ENCODE measurements at places on chromosomes 4 and X.

DNA sequence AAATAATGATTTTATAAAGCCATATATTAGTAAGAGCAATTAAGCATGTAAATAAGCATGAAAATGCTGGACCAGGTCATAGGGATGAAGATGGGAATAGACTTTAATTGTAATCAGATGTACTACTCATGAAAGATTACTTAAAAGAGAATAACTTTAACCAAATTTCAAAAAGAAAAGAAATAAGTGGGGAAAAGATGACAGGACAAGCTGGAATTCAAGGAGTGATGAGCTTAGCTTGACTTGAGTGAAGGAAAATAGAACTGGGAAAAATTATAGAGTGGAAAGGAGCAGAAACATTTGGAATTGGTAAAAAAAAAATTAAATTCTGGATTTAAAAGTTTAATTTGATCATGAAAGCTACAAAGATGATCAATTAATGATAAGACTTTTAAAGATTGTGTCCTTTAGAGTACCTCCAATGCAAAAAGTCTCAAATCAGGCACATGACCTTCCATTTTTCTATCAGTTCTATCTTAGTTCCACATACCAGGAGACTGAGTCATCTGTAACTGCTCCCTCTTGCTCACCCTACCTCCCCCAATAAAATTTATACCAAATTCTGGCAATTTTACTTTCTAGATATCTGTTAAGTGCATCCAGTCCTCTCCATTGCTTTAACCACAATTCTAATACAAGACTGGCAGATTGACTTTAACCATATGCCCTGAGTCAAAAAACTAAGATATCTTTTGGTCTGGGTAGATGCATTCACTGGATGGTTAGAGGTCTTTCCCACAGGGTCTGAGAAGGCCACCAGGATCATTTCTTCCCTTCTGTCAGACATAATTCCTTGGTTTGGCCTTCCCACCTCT lies 56.4 kb upstream of the SLIT2 start:
- no peak for DNase-seq

DNA sequence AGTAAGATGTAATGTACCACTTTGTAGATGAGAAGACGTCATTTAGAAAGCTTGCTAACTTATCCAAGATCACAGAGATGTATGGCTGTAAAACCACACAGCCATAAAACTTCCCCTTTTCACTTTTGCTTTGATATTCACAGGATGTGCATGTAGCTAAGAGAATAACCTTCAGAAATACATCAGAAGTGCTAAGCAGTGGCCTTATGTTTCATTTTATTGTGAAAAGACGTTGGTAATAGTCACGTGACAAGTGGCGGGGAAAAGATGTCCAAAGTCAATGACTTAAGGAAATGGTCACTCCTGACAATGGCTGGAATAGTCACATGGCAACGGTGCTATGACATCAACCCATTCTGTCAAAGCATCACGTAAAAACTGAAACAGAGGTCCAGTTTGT lies 12.9 kb upstream of the WDR17 start:
- DNase-seq: no peak

DNA sequence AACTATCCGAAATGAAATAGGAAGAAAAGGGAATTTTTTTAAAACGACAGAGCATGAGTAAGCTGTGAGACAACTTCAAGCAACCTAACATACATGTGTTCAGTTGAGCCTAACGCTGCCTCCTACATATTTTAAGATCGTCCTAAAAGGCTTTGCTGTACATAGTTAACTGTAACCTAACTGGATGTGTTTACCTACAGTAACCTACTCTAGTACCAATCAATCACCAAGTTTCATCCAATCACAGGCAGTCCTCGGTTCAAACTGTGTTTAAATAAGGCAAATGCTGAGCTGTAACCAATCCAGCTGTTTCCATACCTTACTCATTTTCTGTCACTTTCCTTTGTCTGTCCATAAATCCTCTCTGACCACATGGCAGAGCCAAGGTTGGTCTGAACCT lies 17.1 kb downstream of the RCHY1 start:
- DNase-seq: no peak

GRCh38 chr4:106316773-106317409 lies 541 bp downstream of the AIMP1 start:
- DNase-seq: no peak

DNA sequence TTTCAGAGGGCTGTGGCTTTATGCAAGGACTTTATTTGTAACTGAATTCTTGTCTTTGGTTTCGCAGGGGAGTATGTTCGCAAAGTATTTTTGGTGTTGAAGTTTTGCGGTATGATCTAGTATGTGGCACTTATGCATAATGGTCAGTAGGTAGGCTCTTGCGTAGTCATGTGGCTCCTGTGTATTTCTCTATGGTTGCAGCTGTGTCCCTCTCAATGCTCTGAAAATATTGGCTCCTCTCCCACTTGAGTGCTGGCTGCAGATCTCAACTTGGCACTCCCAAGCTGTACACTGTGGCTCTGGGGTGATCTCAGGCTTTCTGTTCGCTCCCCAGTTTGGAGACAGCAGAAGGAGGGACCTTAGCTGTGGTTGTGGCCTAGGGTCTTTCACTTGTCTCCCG lies 24.8 kb downstream of the ARMCX5 start:
- no peak for DNase-seq

- no peak for DNase-seq
These were observed 284.1 kb downstream of the CHIC1 start for GRCh38 chrX:73847100-73847499.

GRCh38 chr4:85486425-85487086 lies 11.6 kb downstream of the ARHGAP24 start:
- DNase-seq: no peak

DNA sequence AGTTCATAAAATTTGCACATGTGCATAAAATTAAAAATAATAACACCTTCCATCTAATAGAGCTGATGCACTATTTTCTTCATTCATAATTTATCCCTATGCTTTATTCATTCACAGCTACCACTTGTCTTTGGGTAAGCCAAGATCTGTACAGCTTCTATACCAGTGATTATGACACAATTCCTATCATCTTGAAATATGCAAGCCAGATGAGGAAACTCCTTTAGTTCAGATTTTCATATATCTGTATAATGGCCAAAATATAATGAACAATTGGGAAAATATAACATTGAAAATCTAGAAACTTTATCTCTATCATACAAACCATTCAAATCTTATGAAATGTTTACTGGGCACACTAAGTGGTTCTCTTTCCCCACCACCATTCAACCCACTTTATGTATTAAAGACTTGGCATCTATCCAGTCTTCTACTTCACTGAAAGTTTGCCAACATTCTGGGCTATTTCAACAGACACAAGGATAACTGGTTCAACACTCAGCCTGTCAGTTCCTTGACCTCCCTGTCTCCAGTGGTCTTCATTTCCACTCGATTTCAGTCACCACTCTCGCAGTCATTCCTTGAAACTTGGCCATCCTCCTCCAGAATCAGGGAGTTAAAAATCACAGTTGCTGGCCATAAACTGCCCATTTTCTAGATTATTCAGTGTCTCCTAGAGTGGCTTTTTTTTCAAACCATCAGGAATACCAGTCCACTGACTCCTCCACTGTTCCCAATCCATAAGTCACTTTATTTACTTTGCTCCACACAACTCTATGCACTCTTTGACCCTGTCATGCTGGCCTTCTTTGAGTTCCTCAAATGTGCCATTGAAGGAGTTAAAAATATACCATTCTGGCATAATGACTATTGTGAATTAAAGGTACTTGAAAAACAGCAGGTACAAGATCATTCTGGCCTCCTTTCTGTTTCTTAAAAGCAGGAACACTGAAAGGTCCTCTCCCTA lies 85.5 kb downstream of the CAMK2D start:
- DNase-seq: no peak

DNA sequence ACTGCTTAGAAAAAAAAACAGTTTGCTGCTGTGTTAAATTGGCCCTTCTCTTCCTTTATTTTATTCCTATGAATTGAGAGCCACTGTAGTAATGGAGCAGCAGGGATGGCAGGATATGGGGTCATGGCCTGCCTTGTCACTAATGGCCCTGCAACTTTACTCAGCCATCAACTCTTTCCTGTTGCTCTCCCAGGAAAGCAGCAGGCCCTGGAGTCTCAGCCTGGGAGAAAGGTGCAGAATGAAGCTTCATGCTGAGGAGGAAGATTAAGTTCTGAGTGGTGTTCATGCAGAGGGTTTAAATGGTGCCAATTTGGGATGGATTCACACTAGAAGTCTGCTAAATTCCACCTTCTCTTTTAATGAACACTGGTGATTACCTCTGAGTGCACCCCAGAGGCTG lies 285.6 kb downstream of the GPAT3 start:
- no peak for DNase-seq

DNA sequence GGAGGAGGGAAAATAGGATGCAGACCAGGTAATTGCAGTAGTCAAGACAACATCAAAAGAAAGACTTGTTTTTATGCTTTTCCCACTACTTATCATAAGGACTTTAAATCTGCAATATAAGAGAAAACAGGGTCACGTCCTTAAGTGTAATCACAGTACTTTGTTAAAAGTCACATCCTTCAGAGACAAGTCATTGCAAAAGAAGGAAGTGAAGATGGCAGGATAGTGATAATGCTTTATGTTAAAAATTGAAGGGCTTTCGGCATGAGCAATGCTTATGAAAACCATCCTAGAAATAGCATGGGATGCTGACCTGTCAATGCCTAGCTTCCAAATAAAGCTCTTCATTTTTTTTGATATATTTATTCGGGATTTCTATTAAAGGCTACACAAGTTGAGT lies 110.2 kb upstream of the TENM3 start:
- no peak for DNase-seq

DNA sequence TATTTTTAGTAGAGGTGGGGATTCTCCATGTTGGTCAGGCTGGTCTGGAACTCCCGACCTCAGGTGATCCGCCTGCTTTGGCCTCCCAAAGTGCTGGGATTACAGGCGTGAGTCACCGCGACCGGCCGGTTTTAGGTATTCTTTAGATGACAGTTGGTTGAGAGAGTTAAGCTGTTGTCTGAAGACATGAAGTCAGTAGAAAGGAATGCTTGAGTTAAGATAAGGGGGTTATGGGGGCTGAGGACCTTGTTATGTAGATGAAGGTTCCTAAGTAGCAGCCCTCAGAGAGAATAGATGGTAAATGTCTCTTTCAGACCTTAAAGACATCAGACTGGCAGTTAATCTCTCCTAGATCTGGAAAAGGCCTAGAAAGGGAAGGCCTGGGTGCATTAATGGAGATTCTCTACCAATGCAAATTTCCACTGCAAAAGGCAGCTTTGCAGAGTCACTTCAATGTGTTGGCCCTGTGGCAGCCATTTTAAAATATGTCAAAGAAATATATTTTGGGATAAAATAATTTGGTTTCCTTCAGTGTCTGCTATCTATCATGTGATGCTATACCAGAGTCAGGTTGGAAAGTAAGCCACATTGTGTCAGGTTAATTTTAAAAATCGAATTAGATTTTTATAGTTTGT lies 6.4 kb upstream of the ZNF674 start:
- no peak for DNase-seq

DNA sequence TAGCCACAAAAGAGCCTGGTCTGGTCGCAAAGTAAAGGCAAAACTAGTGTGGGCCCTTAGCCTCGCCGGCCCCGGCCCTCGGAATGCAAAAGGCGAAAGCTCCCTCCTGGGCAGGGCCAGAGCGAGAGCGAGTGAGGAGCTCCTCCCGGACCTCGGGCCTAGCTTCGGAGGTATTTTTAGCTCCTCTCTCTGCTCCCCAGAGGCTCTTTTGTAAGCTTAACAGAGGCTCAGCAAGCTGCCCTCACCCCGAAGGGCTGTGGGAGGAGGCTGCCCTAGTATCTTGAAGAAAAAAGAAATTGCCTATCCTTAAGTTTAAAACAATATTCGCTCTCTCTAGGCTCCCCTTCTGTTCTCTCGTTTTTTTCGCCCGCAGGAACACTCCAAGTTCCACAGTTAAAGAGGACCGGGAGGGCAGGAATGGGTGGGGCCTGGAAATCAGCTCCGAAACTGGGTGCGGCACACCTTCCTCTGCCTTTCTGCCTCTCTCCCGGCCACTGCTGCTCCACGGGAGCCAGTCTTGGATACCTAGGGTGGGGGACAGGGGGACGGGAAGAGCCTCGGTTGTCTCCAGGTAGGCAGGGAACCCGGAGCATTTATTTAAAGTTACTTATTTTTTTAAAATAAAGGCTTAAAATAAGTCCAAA lies 12.1 kb downstream of the HAND2 start:
- DNase-seq: no peak

GRCh38 chr4:135948797-135949196 lies 1583.5 kb downstream of the PCDH18 start:
- no peak for DNase-seq

DNA sequence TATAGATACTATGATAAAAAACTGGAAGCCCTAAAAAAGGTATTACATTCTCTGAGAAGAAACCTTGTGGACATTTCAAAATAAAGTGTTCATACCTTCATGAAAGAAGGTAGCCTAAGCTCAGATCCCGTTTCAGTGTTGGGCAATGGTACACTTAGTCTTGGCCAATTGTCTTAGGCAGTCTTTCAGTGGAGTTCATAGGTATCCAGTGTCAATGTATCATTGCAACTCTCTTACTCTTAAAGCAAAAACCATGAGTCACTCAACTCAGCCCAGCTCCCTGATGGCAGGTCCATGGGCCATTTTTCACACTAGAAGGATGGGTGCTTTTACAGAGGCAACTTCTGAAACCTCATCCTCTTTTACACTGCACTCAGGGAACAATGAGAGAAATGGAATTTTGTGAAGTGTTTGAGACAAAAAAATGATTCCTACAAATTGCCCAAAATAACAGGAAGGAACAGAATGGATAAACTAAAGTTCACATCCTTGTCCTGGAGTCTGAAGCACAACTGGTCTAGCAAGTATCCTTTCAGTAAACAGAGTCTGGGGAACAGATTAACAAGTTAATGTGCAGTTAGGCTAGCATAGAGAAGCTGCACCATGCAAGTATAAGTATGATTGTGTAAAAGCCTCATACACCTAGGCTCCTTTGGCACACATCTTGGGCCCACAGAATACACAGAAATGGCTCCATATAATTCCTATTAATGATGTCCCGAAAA lies 7.0 kb upstream of the ZNF827 start:
- no peak for DNase-seq

DNA sequence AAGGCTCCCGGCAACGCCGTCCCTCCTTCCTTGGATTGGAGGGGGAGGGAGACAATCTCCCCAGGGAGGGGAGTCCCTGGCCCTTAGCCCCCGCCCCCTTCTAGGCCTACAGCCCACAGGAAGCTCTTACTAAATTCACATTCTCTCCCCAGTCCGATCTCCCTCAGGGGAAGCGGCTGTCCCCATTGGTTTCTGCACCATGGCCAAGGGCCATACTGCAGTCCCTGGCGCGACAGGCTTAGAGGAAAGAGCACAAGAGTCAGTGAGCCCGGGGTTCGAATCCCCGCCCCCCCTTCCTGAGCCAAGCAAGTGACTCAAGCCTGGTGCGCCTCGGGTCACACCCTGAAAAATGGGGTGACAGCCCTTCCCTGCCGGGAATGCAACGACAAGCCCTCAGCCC lies 1.1 kb downstream of the ABLIM2 start:
- DNase-seq: no peak

- peak; percentile 10 for DNase-seq
These were observed 603 bp downstream of the MAD2L1 start for GRCh38 chr4:120065974-120066516.

- no peak for DNase-seq
These were observed 11.3 kb downstream of the TDO2 start for GRCh38 chr4:155914782-155915181.

GRCh38 chr4:190019023-190019858 lies 7.8 kb downstream of the FRG2 start:
- no peak for DNase-seq

- no peak for DNase-seq
These were observed 263.6 kb downstream of the DCTD start for GRCh38 chr4:182653596-182653995.

- no peak for DNase-seq
These were observed 667 bp downstream of the PTTG2 start for GRCh38 chr4:37960679-37961450.

- DNase-seq: no peak
These were observed 639.1 kb downstream of the GABRG1 start for GRCh38 chr4:45484740-45485139.

Data from stimulated activated CD8-positive, alpha-beta memory T cell treated with anti-CD3 and anti-CD28 coated beads, Interleukin-4, amount 100 ng/mL, for 1 hour (primary cell).